Choroid plexus epithelial cell (primary cell): ENCODE measurements at places on chromosomes 6 and 20.
A peak's percentile ranks its signal among the peaks of the same experiment; 100 is the strongest.

DNA sequence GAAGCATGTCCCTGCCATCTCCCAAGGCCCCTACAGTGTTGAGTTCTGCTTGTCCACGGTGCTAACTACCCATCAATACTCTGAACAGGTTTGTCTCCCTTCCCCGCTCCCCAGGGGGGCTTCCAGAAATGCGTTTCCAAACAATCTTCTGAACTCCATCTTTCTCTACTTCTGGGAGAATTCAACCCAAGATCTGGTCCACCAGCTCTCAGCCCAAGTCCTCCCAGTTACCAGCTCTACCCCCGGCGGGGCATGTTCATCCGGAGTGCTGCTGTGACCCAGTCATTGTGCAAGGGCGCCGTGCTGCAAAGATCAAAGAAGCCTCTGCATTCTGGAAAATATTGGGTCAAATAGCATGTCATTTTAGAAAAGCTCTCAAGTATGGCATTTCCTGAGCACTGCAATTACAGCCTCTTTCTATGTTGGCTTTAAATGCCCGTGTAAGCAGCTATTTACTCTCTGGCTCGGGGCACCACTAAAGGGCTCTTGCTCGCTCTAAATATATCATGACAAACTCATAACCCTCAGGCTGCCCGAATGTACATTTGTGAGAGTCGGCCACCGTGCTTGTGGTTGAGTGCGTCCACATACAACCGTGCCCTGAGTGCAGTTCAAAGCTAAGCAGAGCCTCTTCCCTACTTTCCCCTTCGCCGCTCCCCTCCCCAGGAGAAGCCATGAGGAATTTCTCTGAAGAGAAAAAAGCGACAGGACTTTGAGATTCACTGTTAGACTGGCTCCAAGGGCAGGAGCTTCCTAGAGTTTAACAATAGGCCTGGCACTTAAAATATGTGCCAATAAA is 71.6 kb downstream of the BANF2 start:
- peak; percentile 59 for DNase-seq

DNA sequence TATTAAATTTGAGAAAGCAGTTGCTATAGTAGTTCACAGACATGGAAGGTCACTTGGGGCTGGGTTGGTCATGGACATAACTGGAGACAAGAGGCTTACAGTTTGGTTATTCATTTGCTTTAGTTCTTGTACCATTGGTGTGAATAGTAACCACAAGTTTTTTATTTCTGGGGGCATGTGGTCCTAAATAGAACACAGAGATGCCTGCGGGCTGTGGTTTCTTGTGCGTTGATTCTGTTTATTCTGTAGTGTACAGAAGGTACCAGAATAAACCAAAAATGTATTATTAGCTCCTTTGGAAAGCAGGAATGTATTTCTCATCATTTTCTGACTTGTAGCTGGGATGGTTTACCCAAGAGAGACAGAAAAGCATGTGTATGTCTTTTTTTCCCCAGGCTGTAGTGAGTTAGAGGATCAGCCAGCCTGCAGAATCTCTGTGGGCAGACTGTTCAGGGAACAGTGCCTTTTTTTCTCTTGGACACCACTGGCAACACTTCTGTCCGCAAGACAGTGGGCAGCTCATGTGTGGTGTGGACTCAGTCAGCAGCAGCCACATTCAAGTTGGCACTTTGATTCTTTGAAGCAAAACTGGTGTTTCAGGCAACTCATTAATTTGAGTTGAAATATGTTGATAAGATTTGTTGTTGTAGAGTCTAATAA is 122.1 kb downstream of the LRRC1 start:
- DNase-seq, result no peak

- peak; percentile 20 for DNase-seq
These were observed 162.7 kb downstream of the CDK19 start for GRCh38 chr6:110652520-110652919.

GRCh38 chr6:145689529-145689928 is 45.8 kb downstream of the EPM2A start:
- no peak for DNase-seq

DNA sequence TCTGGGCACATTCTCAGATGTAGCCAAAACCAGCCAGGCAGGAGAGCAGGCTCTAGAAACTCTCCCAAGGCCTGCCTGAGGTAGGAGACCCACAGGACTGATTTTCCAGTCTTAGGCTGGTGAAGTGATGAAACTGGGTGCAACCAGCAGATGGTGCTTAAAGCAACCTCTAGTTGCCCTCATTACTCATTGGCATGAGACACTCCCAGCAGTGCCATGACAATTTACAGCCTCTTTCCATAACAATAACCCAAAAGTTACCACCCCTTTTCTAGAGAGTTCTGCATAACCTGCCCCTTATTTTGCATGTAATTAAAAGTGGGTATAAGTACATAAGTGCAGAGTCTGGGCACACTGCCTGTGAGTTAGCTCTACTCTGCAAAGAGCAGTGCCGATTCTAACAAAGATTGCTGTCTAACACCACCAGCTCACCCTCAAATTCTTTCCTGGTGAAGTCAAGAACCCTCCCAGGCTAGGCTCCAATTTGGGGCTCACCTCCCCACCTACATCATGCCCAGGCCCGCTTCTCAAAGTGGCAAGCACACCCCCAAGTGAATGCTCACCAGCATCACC is 14.4 kb upstream of the GPR6 start:
- no peak for DNase-seq

GRCh38 chr6:26389349-26389894 is 6.5 kb downstream of the BTN2A2 start:
- peak; percentile 57 for DNase-seq

GRCh38 chr6:90107771-90108282 is 188.8 kb downstream of the BACH2 start:
- no peak for DNase-seq

GRCh38 chr6:85472744-85473143 is 22.9 kb downstream of the NT5E start:
- peak; percentile 56 for DNase-seq

DNA sequence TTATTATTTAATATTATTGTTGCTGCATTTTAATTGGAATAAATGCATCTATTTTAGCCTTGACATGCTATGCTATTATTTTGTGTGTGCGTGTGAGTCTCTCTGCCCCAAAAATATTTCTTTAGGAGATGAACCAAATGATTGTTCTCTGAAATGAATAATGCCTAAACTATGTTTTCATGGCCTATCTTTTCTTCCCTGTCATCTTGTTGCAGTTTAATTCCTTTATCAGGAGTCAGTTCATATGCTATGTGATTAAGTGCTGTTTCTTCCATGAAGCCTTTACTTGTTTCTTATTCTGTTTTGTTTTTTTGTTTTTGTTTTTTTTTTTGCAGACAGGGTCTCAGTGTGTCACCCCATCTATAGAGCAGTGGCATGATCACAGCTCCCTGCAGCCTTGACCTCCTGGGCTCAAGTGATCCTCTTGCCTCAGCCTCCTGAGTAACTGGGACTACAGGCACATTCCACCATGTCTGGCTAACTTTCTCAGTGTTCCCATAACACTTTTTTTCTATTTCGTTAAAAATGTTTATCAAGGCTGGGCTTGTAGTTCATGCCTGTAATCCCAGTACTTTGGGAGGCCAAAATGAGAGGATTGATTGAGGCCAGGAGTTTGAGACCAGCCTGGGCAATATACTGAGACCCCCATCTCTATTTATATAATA is 25.7 kb downstream of the TPX2 start:
- peak; percentile 40 for DNase-seq

- DNase-seq, result peak; percentile 18
These were observed 23.6 kb upstream of the FANCE start for GRCh38 chr6:35428421-35429149.

DNA sequence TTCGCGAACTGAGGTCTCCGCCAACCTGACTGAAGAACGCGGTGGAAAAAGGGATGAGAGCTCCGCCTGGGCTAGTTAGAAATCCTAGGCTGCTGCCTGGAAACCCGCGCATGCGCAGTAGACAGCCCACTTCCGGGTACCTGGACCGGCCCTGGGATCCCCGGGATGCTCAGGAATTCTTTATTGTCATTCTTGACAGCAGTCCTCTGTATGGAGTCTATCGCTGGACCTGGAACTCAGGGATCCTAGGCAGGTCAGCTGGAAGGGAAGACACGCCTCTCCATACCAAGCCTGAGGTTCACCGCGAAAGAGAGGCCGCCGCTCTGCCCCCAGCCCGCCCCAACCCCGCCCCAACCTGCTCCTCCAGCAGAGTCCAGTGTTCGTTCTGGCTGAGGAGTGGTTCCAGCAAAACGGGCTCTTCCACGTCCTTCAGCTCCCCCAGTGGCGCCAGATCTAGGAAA is 1379.2 kb upstream of the DEFB115 start:
- DNase-seq, result peak; percentile 5

DNA sequence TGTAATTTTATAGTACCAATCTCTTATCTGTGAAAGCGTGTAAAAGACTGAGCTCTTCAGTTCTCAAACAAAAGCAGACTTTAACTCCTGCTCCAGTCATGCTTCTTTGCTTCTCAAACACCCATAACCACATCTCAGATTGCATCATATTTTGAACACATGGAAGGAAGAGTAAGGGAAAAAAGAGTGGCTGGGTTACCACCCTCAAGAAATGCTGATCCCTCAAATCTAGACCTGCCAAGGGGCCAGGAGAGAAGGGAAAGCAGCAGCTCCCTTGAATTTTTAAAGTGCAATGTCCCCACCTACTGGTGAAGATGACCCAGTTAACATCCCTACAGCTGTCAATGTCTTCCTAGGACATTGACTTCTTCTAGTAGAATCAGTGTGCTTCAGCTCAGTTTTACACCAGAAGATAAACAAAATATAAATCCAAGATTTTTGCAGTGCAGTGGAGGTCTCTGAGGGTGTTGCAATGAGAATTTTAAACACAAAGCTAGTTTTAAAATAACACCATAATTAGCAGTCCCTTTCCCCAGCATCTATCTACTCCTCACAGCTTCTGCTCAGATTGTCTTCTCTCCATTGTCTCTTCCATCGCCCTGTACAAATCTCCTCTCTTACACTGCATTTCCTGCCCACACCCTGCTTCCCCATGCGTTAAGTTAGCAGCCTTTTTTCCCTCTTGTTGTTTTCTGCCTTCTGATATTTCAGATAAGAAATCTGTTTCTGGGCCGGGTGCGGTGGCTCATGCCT is 22.6 kb upstream of the HLA-DQB2 start:
- peak; percentile 78 for DNase-seq

- peak; percentile 72 for DNase-seq
These were observed 104.7 kb upstream of the TMEM170B start for GRCh38 chr6:11432713-11433450.

DNA sequence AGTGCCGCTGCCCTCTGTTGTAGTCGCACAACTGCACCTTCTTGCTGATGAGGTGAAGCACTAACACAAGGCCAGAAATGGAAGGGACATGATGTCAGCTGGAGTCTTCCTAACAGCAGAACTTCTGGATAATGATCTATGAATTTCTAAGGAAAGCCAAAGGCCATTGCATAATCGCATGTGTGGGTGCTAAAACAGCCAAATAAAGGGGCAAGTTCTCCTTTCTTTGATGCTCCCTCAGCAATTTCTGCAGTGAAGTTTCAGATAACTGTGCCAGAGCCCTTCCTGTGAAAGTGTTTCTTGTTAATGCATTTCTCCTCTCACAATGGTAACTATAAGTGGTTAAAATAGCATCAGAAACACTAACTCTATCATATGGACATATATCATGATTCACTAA is 8.0 kb upstream of the F13A1 start:
- no peak for DNase-seq

DNA sequence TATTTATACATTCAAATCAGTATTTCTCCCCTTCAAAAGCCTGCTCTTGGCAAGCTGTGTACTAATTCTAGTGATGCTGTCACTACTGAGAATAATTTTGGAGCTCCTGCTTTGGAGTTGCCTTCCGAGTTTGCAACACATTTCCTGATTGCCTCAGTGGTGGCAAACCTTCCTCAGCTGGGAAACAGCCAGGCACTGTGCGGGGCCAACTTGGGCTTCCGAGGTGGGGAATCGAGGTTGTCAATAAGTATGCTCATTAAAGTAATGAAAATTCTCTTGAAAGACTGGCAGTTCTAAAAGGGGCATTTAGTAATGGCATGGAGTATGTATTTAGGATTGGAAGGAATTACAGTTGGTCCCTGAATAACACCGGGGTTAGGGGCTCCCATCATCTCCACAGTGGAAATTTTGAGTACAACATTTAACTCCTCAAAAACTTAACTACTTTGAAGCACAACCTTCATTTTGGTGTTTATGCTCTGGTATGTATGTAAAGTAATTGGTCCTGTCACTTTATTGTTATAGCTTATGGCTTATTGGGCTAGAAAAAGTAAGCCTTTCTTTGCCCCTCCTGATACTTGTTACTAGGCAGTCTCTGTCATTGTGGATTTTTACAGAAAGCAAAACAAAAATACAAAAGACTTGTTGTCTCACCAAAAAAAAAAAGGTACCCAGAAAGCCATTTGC is 2.7 kb downstream of the PAQR8 start:
- no peak for DNase-seq

DNA sequence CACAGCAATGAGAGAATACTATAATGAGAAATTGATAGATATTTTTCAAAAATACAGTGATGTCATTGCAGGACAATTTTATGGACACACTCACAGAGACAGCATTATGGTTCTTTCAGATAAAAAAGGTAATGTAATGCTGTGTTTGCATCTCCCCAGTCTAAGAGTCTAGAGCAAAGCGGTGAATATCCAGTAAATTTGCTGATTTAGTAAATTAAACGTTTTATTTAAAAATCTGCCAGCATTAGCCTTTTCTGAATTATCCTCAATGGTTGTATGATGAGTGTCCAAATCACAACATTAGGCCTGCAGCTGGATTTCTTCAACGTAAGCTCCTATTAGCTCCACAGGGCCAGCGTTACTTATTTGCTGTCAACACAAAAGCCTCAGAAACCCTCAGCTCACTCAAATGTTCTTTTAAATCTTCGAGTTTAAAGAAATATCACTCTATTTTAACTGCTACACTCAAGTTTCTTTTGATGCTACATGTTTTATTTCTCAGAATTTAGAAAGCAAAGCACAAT is 16.0 kb downstream of the SMPDL3A start:
- DNase-seq, result no peak

DNA sequence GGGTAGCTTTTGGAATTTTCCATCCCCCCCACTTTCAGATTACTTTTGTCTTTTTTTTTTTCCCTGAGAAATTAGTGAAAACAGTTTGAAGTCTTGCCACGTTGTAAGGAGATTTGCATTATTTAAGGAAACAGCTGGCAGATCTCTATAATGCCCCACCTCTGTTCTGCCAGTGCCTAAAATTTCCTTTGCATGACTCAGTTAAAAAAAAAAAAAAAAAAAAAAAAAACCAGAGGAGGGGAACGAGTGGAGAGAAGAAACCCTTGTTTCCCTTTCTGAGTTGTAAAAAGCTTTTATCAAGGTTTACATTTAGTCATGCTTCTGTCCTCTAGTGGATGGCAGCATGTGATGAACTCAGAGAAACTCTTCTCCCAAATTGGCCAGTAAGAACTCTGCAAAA is 33.5 kb downstream of the CARMIL1 start:
- peak; percentile 47 for DNase-seq

GRCh38 chr6:105902401-105903031 is 183.6 kb upstream of the PRDM1 start:
- no peak for DNase-seq

DNA sequence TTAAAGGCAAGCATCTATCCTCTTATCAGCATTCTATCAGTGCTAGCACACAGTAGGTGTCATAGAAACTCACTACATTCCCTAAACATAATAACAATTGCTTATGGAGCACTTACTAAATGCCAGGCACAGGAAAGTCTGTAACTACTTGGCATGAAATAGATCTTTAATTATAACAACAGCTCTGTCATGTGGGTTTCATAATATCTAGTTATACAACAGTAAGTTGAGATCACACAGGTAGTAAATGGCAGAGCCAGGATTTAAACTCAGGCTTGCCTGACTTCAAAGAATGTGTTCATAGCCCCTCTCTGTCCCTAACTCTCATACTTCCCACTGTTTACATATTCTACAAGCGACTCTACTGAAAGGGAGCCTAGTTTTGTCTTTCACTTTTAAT is 66.0 kb upstream of the ENPP5 start:
- DNase-seq, result no peak
